ENCODE measurements at places on chromosomes 3 and 15.

GRCh38 chr3:128312271-128312670 is 154.4 kb downstream of the DNAJB8 start:
- DNase-seq, result no peak

GRCh38 chr3:163364717-163365116 is 1713.6 kb downstream of the SI start:
- no peak for DNase-seq

DNA sequence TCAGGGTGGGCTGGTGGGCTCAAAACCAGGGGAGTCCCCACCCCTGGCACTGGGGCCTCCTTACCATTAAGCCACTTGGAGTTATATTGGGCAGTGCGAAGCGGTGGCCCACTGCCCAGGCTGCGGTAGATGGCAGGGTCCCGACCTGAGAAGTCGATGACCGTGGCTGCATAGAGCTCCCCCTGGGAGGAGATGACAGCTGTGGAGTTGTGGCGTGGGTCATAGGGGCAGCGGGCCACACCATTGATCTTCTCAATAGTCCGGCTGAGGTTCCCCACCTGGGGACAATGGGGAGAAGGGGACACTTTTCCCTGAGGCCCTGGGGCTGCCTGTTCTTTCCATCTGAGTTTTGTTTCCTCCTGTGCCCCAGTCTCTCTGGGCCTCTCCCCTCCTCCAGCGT is 99.8 kb downstream of the SEMA5B start:
- no peak for DNase-seq

GRCh38 chr3:124890573-124891190 is 3.5 kb upstream of the ITGB5 start:
- no peak for DNase-seq

GRCh38 chr15:51759557-51760070 is 8.2 kb downstream of the TMOD2 start:
- no peak for DNase-seq

DNA sequence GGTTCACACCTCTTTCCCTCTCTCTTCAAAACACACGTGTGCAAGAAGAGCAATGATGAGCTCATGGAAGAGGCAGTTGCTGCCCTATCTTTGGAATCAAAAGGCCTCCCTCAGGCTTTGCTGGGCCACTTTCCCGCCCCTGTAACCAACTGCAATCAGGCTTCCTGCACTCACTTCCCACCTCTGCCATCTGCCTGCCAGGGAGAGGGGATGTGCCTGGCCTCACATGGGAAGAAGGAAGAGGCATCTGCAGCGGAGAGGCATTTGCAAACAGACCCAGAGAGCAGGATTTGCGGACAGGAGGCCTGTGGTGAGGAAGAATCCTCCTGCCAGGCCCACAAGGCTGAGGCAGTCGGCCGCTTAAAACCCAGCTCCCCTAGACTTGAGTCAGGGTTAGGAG is 175.6 kb upstream of the ATP10A start:
- no peak for DNase-seq

GRCh38 chr3:142724682-142725356 is 985 bp downstream of the TRPC1 start:
- DNase-seq, result no peak

GRCh38 chr3:58556761-58557221 is 19.8 kb upstream of the ACOX2 start:
- no peak for DNase-seq

GRCh38 chr3:53501178-53501577 is 6.8 kb downstream of the CACNA1D start:
- no peak for DNase-seq

DNA sequence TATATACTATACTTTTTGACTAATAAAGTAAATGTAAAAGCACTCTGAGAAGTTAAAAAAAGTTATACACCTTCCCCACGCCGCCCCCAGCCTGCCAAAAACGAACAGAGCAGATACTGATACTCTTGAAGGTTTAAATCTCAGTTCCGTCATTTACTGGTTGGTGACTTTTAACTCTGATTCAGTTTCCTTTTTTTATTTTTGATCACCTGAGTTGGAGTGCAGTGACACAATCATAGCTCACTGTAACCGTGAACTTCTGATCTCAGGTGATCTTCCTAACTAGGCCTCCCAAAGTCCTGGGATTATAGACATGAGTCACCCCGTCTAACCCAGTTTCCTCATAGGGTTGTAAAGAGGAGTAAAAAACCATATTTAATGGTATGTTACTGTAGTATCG is 3.3 kb upstream of the TIPIN start:
- no peak for DNase-seq

DNA sequence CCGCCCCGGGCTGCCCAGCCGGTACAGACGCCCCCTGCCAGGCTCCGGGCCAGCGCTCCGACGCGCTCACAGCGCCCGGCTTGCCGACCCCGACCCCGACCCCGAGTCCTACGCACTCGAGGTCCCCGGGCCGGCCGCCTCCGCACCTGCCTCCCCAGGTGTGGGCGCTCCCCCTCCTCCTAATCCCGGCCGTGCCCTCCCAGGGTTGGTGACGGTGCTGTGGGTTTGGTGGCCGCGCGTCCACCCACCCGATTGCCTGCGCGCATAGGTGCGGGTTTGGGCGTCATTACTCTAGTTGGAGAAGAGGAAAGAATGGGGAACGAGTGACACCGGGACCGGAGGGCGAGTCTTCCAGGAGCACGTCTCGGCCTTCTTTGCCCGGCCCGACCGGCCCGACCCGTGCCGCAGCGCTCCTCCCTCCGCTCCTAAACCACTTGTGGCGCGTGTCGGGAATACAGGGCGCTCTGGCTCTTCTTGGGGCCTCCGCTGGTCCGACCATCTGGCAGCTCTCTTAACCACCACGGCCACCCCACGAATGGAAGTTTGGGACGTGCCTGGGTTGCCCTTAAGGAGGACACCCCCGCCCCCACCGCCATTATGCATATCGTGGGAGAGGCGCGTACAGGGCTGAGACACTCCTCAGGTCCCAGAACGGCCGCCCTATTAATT is 810 bp upstream of the THRB start:
- no peak for DNase-seq

GRCh38 chr3:13600950-13601691 is 52.2 kb downstream of the FBLN2 start:
- DNase-seq, result no peak

GRCh38 chr3:112811131-112811884 is 35.4 kb downstream of the CD200R1L start:
- no peak for DNase-seq

GRCh38 chr3:156802821-156803606 is 23.1 kb upstream of the LEKR1 start:
- no peak for DNase-seq

- DNase-seq, result no peak
Measured at GRCh38 chr15:78133801-78134200, 2.6 kb upstream of the CIB2 start.

DNA sequence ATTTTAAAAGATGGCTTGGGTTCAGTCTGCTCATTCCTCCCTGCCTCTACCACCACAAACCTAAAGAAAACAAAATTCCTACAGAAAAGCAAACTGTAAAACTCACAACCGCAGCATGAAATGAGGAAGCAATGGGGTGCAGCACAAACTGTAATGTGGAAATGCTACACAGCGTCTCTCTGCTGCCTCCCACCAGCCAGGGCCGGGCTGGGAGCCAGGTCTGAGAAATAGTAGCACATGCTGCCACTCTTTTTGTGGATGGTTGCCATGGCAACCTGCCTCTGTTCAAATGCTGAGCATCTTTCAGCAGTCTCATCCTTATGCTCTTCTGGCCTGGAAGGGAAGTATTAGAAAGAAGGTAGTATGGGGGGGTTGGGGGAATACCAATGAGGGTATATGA is 55.4 kb downstream of the EOMES start:
- DNase-seq, result no peak

GRCh38 chr3:23481011-23481615 is 278.0 kb downstream of the UBE2E2 start:
- DNase-seq, result no peak

DNA sequence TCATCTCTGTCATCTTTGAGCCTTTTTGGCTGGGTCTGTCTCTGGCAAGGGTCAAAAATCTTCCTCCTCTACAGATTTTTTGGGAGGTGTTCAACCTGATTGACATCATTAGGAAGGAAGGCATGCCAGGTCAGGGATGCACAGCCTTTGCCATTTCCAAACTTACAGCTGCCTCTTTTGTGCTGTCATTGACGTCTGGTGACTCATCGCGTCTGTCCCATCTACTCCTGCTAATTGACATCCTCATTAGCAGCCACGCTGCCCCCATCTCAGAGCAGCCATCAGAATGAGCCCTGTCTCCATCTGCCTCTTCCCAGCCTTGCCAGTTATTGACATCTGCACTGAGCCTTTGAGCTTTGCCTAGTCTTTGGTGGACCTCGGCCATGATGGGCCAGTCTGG is 53.0 kb downstream of the PDIA5 start:
- DNase-seq, result no peak

DNA sequence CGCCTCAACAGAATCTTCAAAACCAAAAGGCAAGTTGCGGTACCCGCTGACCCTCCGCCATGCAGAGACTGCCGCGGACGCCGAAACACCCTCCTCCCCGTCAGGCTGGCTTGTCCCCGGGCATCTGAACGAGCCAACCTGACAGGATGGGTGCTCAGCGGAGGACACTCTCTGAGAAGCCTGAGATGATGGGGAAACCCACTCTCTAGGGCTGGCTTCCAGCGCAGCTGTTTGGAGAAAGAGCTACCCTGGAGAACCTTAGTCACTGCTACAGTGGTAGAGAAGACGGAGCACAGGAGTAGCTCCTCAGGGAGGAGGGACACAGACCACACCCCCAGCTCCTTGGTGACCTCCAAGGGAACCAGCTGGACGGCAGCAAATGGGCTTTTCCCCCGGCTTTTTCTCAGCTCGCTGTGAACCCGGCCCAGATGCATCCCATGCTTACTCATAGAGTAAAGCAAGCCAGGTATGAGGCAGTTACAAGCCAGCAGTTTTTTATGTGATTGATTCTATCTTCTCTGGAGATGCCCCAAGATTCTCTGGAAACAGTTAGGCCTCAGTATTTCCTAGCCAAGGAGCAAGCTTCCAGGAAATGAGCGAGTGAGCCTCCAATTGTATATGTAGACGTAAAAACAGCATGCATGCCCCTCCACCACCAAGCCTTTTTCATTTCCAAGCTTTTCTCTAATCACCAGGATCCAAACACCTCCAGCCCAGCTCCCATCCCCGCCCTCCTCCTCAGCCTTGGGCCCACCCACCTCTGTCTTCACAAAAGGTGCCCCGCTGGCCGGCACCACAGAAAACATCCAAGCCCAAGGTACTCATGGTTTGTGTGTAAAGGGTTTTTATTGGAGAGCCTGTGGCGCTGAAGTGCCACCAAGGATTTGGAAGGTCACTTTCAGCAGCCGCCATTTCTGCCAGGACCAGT is 38.7 kb downstream of the FAM174B start:
- DNase-seq, result no peak

DNA sequence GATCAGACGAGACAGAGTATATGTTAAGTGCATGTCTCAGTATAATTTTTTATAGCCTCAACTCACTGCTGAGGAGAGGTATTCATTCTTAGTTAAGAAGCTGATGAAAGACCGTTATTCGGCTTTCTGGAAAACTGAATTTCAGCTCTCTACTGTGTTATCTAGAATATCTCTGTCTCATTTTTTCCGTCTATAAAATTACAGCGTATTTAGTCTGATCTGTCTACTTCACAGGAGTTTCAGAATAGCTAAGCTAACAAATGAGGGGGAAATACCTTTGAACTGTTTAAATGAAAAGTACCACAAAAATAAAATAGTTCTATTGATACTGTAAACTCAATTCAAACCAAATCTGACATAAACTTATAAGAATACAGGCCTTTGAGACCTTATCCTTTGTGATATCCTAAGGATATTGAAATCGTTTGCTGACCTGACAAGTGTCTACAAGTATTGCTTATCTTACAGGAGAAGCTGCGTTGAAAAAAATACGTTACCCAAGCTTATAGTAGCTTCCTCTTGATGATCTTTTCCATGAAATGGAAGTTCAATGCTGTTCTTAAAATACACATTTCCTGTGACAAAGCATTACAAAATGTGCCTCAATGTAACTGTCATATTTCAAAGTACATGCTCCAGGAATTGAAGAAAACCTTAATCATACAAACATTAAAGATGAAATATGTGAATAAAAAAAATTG is 104.6 kb downstream of the IL1RAP start:
- DNase-seq, result no peak
